ENCODE measurements at places on chromosomes 11 and 22.

GRCh38 chr11:36103933-36104530 lies 160.2 kb downstream of the LDLRAD3 start:
- DNase-seq: no peak

- no peak for DNase-seq
Observed at GRCh38 chr22:41347066-41347859, 34.5 kb upstream of the TEF start.

GRCh38 chr11:106063009-106063408 lies 14.1 kb downstream of the KBTBD3 start:
- DNase-seq: no peak

DNA sequence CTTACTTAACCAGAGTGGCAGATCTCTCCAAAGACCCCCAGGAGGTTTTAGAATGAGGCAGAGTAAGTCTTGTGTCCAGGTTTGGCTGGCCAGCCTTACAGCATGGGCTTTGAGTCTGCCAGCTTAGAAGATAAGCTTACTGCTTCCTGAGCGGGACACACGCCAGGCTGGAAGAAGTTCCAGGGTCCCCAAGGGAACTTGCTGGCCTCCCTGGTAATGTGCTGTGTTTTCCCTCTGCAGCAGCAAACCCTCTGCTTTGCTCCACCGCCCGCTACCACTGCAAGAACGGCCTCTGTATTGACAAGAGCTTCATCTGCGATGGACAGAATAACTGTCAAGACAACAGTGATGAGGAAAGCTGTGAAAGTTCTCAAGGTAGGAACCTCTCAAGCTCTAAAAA lies 154.2 kb downstream of the LDLRAD3 start:
- DNase-seq: no peak

GRCh38 chr11:30342736-30343166 lies 19.8 kb downstream of the ARL14EP start:
- DNase-seq: no peak

DNA sequence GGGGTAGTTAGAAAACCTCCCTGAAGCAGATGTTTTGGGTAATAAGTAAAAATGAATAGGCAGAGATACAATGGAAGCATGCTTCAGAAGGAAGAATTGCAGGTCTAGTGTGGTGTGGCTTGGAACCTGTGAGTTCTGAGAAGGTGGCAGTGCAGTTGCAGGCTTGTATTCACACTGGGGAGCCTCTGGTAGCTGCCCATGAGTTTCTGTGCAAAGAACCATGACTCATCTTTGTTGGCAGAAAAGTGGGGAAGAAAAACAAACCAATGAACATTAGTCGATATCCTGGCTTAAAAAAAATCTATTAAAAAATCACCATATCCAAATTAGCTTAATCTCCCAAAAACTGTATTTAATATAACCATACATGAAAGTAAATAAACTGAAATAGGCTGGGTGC lies 232.6 kb downstream of the FAT3 start:
- DNase-seq: no peak

DNA sequence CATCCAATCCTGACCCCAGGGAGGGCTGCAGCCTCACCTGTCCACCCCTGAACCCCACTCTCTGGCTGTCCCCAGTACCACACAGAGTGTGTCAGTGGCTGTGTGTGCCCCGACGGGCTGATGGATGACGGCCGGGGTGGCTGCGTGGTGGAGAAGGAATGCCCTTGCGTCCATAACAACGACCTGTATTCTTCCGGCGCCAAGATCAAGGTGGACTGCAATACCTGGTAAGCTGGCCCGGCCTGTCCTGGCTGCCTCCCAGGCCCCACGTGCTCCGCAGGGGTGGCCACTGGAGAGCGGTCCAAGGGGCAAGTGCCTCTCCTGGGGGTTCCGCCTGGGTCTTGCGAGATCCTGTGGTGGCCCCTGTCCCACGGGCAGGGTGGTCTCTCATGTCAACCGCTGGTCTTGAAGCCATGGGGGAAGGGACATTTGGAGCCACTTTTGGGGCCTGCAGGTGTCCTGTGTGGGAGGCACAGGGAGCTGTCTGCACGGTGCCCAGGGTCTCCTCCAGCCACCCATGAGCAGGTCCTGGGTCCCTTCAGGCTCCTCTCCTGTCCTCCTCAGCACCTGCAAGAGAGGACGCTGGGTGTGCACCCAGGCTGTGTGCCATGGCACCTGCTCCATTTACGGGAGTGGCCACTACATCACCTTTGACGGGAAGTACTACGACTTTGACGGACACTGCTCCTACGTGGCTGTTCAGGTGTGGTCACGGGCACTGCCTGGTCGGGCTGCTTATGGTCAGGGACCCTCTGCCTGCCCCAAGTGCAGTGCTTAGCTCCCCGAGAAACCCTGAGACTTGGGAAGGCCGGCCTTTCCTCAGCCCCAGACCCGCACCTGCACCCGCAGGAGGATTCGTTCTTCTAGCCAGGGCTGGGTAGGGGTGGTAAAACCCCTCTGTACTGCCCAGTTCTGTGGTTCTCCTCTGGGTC lies 11.8 kb downstream of the MUC2 start:
- DNase-seq: no peak

GRCh38 chr11:94574193-94574961 lies 7.2 kb downstream of the PIWIL4 start:
- DNase-seq: no peak

DNA sequence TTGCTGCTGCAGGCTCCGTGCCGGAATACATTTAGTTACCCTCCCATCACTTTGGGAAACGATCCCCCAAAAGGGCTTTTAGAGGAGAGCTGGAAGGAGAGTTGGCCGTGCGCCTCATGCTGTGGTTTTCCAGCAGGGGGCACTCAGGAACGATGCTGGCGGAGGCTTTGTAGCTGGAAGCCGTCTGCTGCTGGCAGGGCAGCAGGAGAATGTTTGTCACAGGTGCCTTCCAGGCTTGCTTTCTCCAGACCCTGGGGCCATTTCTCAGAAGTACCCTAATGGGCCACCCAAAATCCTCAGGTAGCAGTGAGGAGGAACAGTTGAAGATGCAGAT lies 30.0 kb upstream of the CABP7 start:
- no peak for DNase-seq

DNA sequence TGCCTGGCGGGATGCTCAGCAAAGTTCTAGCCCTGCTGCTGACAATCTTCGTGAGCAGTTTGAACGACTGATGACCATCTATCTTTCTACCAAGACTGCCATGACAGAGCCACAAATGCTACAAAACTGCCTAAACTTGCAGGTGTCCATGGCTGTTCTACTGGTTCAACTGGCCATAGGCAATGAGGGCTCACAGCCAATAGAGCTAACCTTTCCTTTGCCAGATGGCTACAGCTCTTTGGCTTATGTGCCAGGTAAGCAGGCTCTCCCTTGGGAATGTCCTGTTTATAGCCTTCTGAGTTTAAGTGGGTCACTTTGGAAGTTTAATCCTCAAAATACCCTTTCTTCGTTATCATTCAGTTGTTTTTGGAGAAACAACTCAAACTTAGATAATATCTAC lies 20.1 kb downstream of the UBE4A start:
- DNase-seq: no peak

- no peak for DNase-seq
Observed at GRCh38 chr11:113449743-113450142, 25.5 kb downstream of the DRD2 start.

DNA sequence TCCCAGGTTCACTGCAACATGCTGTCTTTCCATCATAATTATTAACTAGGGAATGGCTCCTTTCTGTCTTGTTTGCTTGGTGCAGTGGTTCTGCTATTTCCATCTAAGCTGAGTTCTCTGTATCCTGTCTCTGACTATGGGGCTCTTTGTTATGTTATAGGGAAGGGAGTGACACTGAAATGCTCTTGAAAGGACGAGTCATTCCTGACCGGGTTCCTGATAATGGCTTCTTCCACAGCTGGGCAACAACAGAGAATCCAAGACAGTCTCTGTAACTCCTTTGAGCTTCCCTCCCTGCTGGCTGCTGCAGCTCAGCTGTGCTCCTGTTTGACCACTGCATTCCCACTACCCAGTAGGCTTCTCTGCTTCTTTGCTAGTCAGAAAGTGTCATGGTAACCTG lies 24.1 kb downstream of the OR2AT4 start:
- DNase-seq: no peak

GRCh38 chr11:118051136-118051610 lies 25.7 kb upstream of the TMPRSS4 start:
- DNase-seq: no peak

- no peak for DNase-seq
Observed at GRCh38 chr11:88363648-88364065, 26.1 kb upstream of the CTSC start.

DNA sequence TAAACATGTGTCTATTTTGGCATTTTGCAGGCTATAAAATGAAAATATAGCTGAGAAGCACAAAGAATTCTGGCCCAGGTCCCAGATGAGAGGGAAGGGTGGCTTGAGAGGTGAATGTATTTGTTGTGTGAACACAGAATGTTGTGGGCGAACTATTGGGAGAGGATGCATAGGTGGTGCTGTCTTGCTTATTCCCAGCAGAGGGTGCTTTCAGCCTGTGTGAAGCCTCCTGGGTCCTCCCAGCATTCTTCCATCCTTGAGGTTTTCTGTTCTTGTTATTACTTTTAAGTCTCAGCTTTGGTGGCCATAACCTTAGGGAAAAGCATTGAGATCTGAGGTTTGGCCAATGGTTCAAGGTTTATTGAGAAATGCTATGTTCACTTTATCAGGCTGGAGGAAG lies 108.7 kb upstream of the SNX19 start:
- DNase-seq: no peak

GRCh38 chr11:45436118-45436517 lies 150.0 kb upstream of the SYT13 start:
- no peak for DNase-seq

GRCh38 chr11:39651857-39652461 lies 1807.5 kb downstream of the LRRC4C start:
- no peak for DNase-seq

- no peak for DNase-seq
Observed at GRCh38 chr11:83862691-83863090, 576.5 kb upstream of the CCDC90B start.

GRCh38 chr22:40535189-40535512 lies 101.4 kb downstream of the MRTFA start:
- DNase-seq: no peak

DNA sequence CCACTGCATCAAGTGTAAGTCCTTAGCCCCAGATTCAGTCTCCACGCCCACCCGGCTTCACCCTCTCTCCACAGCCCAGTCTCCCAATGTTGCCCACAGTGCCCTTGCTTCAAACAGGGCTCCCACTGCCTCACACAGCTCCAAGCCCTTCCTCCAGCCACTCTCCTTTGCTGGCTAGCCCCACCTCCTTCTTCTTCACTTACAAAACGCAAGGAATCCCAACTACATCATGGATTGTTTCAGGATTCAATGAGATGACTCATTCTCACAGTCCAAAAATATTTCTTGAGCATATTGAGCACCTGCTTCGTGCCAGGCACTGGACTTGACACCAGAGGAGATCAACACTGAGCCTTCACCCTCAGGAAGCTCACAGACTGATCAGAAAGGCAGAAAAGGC lies 533.5 kb downstream of the BUD13 start:
- DNase-seq: no peak

DNA sequence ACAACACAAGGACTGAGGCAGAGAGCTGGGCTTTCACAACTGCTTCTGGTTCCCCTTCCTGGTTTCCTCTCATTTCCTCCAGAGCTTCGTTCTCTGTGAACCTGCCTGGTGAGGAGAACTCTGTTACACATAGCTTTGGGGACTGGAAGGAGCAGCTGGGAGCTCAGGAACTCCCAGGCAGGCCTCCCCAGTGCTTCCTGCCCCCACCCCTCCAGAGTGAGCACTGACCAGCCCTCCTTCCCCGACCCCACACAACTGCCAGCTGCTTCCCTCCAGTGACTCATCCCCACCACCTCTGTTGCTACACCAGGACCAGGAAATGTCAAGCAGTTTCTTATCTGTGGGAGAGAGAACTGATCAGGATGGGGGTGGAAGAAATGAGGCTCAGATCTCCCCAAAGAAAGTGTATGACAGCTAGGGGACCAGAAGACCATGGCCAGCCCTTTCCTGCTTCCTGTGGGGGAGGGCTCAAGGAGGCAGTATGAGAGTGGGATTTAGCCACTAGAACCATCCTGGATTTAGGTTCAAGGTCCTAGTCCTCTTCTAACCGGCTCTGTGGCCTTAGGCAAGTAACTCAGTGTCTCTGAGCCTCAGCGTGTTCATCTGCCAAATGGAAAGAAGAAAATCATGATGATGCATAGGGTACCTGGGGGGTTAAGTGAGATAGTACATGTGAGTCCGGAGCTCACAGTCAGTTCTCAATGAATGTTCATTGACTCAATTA lies 4.5 kb upstream of the TP53I11 start:
- DNase-seq: no peak

- DNase-seq: no peak
Observed at GRCh38 chr22:46432164-46433068, 96.9 kb downstream of the TRMU start.

GRCh38 chr22:17471886-17472535 lies 91.3 kb upstream of the SLC25A18 start:
- DNase-seq: no peak

DNA sequence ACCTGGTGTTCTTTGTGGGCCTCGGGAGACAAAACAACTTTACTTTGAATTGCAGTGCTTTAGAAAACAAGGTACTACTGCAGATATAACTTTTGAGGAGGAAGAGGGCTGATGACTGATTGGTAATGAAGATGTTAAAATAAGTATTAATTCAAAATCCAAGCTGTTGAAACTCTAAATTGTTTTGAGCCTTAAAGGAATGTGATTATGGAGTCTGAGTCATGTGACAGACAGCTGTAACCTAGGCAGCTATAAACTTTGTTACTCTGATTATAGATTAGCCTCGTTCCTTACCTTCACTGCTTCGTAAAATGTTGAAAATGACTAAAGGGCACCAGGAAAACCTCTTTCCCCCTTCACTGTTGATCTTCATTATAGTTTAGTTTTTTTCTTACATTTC lies 43.4 kb downstream of the MS4A2 start:
- no peak for DNase-seq

DNA sequence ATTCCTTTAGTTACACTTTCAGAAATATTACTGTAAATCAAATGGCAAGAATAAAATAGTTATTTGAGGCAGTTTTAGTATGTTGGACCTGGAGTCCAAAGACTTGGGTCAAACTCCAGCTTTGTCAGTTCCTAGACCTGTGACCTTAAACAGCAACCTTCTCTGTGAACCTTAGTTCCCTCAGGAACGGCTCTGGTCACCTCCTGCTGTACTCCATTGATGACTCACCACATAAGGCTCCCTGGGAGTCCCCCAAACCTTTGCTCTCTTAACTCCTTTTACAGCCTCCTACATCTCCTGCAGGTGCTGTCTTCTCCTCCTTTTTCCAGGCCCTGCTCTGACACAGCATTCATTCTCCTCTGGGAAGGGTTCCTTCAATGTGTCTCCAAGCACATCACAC lies 29.1 kb downstream of the LIMK2 start:
- DNase-seq: no peak

- DNase-seq: no peak
Observed at GRCh38 chr22:46416891-46417580, 81.5 kb downstream of the TRMU start.

DNA sequence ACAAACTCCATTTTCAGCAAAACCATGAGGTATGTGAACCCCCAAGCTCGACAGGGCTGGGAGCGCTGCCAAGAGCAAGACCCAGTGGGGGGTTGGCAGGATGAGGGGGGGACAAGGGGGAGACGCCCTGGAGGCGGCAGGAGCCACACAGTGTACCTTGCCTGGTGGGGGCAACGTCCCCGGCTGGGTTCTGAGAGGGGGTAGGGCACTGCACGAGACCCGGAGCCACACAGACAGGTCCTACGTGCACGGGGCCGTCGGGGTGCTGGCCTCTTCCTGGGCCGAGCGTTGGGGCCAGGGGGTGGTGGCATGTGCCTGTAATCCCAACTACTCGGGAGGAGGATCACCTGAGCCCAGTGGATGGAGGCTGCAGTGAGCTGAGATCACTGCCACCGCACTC lies 28.8 kb downstream of the TBX1 start:
- no peak for DNase-seq
